ENCODE measurements at places on chromosomes 13 and 19. TPM values are rescaled to one million over a fixed set of nuclear protein-coding genes. Genes with fewer than 3 reads are reported as not detected.

GRCh38 chr13:36217456-36217855 is 3.1 kb upstream of the SOHLH2 start:
- H3K4me3 ChIP-seq: no peak overlapping the region
- no peaks in the 10 kb centered on the region for H3K36me3 ChIP-seq
- H3K4me1 ChIP-seq: no peaks in the 10 kb centered on the region
- no peaks in the 10 kb centered on the region for H3K27me3 ChIP-seq
- H3K27ac ChIP-seq: no peak overlapping the region

DNA sequence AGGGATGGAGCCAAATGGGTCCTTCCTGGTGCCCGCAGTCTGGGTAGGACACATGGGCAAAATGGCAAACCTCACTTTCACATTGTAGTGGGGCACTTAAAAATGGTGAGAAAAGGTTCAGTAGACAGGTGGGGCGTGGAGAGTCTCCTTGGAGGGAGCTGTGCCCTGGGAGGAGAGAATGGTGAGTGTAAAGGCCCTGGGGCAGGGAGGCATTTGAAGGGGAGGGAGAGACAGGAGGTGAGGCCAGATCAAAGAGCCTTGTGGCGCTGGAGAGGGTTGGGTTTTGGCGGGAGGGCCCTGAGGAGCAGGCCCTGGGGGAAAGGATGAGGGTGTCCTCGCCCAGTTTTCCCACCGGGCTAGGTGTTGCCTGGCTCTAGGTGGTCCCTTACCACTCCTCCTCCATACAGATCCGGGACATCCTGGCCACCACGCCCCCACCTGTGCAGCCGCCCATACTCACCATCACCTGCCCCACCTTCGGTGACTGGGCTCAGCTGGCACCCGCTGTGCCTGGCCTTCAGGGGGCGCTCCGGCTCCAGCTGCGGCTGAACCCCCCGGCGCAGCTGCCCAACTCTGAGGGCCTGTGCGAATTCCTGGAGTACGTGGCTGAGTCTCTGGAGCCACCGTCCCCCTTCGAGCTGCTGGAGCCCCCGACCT is 6.3 kb downstream of the MAP1S start:
- DNase-seq: no peak
- H3K27ac ChIP-seq: no peak overlapping the region
- peaks cover 58% of the 10 kb centered on the region for H3K36me3 ChIP-seq
- no peaks in the 10 kb centered on the region for H3K27me3 ChIP-seq
- peaks cover 21% of the 10 kb centered on the region for H3K4me1 ChIP-seq

DNA sequence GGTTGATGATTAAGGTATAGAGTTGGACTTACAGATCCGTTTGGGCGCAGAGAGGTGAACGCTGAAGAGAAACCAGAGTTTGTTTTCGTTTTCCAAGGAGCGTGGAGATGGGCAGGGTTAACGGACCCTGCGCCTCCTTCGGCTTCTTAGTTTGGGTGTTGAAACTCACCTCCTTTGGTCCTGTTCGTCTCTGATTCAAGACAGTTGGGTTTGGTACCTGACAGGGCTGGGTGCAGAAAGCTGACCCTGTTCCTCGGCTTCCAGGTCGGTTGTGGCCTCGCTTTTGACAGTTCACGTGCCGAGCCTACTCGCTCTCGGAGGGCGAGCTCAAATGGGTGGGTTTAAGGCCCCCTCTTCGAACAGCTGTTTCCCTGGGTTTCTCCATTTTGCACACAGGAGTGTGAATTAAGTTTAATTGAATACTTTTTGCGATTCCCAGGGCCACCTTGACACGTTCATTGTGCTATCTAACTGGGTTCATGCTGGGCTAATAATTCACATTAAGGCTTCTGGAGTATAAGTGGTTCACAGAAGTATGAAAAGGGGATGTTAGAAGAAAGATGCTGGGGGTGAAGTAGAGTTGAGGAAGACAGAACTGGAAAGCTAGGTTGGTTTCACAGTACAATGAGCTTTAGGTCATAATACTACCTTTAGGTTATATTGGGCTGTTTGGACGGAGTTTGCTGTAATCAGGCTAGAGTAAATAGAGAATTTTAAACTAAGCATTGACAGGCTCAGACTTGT is 638 bp downstream of the USPL1 start:
- no peaks in the 10 kb centered on the region for H3K36me3 ChIP-seq
- H3K27ac ChIP-seq: peak overlapping the region; percentile 100
- DNase-seq: no peak

POP4 gene
- 40.8 TPM for total RNA-seq

GRCh38 chr13:114008964-114009589 is 35.2 kb upstream of the C13orf46 start:
- no peak for DNase-seq
- no peaks in the 10 kb centered on the region for H3K27me3 ChIP-seq
- H3K27ac ChIP-seq: no peak overlapping the region
- H3K36me3 ChIP-seq: peaks cover 32% of the 10 kb centered on the region

CD79A gene
- 1.1 TPM for total RNA-seq

DNA sequence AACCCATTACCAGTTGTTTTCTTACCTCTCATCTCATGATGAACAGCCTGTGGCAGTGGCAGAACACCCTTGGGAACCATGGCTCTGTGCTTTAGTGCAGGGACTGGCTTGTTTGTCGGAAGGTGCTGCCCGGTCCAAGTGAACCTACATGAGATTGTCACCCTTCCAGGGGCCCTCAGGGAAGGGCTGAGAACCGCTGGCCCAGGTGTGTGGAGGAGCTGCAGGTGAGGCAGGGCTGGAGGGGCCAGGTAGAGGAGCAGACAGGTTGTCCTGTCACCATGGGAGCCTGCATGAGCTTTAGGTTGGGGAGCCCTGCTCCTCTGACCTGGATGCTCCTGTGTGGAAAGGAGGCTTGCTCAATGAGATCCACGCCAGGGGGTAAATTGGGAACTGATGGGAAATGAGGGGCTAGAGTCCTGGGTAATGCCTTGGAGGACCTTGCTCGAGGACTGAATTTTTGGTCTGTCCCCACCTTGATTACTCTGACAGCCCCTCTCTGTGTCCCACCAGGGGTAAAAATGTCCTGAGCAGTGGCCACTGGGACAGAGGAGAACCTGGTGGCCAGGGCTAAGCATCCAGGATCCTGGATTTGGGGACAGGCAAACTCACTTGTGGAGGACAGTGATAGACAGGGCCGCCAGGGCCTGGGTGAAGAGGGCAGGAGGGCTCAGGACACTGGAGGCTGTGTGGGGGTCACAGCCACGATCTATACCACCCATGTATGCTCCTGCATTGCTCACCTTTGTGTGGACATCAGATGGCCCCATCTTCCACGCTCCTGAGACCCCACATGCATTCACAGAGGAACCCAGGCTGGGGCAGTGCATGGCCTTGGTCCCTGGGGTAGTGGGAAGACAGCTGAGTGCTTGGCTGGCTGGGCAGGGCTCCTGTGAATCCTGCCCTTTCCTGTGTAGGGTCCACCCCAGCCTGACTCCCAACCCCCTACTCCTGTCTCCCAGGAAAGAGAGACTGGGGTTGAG is 24.1 kb upstream of the CEACAM1 start:
- no peaks in the 10 kb centered on the region for H3K4me1 ChIP-seq
- no peak overlapping the region for H3K4me3 ChIP-seq
- no peak overlapping the region for H3K27ac ChIP-seq
- no peaks in the 10 kb centered on the region for H3K27me3 ChIP-seq
- H3K36me3 ChIP-seq: no peaks in the 10 kb centered on the region

DNA sequence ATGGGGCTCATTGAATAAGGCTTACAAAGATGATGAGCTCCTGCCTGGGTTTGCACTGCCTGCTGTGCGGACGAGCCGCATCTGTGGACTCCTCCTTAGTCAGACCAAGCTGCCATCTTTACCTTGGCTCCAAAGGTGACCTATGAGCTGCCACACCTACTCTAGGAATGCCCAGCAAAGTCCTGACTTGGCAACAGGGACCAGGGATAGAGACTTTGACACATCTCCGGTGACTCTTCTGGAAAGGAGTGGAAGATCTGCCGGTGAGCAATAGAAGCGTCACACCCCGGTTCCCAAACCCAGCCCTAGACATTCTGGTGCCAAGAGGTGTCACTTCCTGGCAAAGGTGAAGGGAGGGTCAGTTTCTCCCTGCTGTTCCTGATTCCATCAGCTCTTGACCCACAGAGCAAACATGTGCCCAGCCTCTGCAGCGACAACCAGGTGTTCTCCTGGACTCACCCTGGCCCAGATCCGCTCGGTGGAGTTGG is 50.2 kb upstream of the GTF3A start:
- H3K4me3 ChIP-seq: no peak overlapping the region
- H3K36me3 ChIP-seq: no peaks in the 10 kb centered on the region
- no peaks in the 10 kb centered on the region for H3K4me1 ChIP-seq
- H3K27ac ChIP-seq: no peak overlapping the region

- no peaks in the 10 kb centered on the region for H3K36me3 ChIP-seq
- no peak overlapping the region for H3K27ac ChIP-seq
- H3K4me3 ChIP-seq: no peak overlapping the region
- no peaks in the 10 kb centered on the region for H3K27me3 ChIP-seq
- no peaks in the 10 kb centered on the region for H3K4me1 ChIP-seq
- DNase-seq: no peak
Measured at GRCh38 chr13:113956571-113956970, 17.3 kb downstream of the C13orf46 start.

FXYD1 gene
- 166 TPM for total RNA-seq

GRCh38 chr13:36345438-36346221 is 564 bp downstream of the SPART start:
- H3K4me3 ChIP-seq: peak overlapping the region; percentile 93
- H3K36me3 ChIP-seq: no peaks in the 10 kb centered on the region
- H3K27me3 ChIP-seq: no peaks in the 10 kb centered on the region

CYP4F2 gene
- total RNA-seq: not detected

DNA sequence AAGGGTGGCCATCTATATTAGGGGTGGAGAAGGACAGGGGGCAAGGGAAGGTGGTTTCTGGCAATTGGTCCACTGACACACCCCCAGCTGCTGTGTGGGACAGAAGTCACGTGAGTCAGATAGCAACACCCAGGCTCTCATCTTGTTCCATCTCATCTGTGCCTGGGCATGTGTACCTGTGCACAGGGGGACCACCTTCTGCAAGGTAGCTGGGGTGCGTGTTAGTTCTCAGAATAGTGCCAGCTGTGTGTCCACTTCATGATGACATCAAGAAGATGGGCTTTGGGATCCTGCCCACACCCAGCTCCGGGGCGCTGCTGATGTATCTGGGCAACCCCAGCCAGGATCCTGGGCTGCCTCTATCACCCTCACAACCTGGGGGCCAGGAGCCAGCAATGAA is 38.6 kb downstream of the COL4A2 start:
- H3K4me1 ChIP-seq: peaks cover 82% of the 10 kb centered on the region
- no peak for DNase-seq
- H3K27ac ChIP-seq: peak overlapping the region; percentile 74
- no peak overlapping the region for H3K4me3 ChIP-seq

DNA sequence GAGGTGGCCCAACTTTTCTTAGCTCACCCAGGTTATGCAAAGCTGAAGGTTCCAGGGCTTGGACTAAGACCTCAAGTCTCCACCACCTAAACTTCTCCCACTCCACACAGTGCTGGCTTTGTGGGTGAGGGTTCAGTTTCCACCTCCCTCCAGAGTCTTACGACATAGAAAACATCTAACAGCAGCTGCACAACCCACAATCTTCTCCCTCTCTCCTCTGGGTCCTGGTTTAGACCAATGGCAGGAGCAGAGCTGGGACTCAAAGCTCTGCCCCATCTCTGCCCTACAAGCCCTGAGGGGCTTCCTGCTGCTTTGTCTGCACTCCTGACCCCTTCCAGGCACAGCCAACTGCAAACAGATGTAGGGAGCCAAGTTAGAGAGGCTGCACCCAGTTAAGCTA is 16.0 kb downstream of the IRGC start:
- no peak overlapping the region for H3K27ac ChIP-seq
- no peak for DNase-seq
- H3K27me3 ChIP-seq: no peaks in the 10 kb centered on the region
- no peaks in the 10 kb centered on the region for H3K4me1 ChIP-seq

- H3K4me1 ChIP-seq: no peaks in the 10 kb centered on the region
- DNase-seq: no peak
- H3K4me3 ChIP-seq: no peak overlapping the region
- H3K36me3 ChIP-seq: no peaks in the 10 kb centered on the region
Measured at GRCh38 chr13:110885966-110886869, 28.7 kb downstream of the ANKRD10 start.

GRCh38 chr19:46907880-46908279 is 47.1 kb downstream of the ARHGAP35 start:
- peaks cover 72% of the 10 kb centered on the region for H3K4me1 ChIP-seq
- H3K4me3 ChIP-seq: no peak overlapping the region
- peak overlapping the region; percentile 7 for H3K27ac ChIP-seq

- no peak overlapping the region for H3K27ac ChIP-seq
- DNase-seq: no peak
- H3K36me3 ChIP-seq: no peaks in the 10 kb centered on the region
- no peaks in the 10 kb centered on the region for H3K4me1 ChIP-seq
Measured at GRCh38 chr13:42021851-42022250, 26.6 kb upstream of the DGKH start.

LRRC25 gene
- total RNA-seq: 6.8 TPM

DNA sequence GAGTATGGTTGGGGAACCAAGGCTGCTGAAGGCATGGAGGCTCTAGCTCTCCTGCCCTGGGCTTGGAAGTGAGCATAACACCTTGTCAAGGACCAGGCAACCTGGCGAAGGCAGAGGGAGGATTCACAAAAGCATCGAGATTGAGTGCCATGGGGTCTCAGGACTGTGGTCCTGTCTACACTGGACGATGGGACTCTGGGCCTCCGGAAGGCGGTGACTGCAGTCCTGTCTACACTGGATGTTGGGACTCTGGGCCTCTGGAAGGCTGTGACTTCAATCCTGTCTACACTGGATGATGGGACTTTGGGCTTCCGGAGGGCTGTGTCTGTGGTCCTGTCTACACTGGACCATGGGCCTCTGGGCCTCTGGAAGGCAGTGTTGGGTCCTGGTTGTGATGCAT is 290.4 kb downstream of the TEX29 start:
- no peaks in the 10 kb centered on the region for H3K36me3 ChIP-seq
- no peak overlapping the region for H3K4me3 ChIP-seq
- H3K27me3 ChIP-seq: no peaks in the 10 kb centered on the region
- no peak for DNase-seq

CYSLTR2 gene
- total RNA-seq: 6.3 TPM

DNA sequence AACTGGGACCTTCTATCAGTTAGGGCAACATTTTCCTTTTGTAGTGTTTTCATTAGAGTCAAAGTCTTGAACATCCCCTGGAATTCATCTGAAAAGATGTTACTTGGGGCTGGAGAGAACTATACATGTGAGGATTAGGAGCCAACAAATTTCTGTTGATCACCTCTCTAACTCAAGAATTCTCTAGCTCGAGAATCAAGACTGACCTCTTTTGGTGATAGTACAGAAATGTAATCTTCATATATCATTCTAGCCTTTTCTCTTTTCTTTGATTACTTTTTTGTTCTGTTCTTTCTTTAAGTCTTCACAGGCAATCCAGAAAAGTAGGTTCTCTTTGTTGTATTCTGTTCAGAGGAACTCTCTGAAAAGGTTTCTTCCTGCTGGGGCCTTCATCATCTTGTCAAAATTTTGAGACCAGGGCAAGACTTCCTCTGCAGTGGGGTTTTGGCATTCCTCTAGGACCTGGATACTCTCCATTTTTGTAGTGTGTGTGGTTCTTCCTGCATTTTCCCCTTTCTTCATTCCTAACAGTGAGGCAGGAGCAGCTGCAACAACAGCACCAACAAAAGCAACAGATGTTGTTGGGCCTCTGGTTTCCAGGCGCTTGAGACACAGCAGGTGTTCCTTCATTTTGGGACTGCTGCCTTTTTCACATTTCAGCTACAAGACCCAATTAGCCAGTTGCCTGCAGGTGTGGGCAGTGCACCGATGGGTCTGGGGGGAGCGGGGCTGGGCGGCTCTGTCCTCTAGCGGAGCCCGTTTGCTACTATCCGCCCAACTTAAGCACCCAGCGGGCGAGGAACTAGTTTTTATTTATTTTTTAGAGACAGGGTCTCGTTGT is 26.2 kb downstream of the ELF1 start:
- no peaks in the 10 kb centered on the region for H3K27me3 ChIP-seq
- no peaks in the 10 kb centered on the region for H3K4me1 ChIP-seq

All from right atrium auricular region (tissue), 2 donors.